ENCODE measurements at places on chromosomes 6 and 20.

GRCh38 chr20:50369225-50370035 lies 140.8 kb upstream of the PTPN1 start:
- no peak for DNase-seq

- no peak for DNase-seq
Observed at GRCh38 chr6:112349958-112350357, 2.8 kb downstream of the RFPL4B start.

- DNase-seq: no peak
Observed at GRCh38 chr6:150143516-150144293, 861 bp downstream of the PPP1R14C start.

GRCh38 chr6:157649311-157650260 lies 173.5 kb upstream of the SNX9 start:
- DNase-seq: no peak

GRCh38 chr20:48448666-48449600 lies 378.9 kb downstream of the PREX1 start:
- DNase-seq: no peak

DNA sequence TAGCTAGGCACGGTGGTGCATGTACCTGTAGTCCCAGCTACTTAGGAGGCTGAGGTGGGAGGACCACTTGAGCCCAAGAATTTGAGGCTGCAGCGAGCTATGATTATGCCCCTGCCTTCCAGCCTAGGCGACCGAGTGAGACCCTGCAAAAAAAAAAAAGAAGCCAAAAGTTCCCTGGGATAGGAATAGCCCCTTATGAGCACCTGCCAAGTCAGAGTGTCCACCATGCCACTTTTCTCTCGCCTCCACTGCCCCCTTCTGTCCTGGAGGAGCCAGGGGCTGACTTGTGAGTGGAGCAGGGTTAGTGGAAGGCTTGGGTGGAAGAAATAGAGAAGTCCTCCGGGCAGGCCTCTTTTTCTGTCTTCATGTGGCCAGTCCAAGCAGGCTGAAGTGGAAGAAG lies 12.1 kb upstream of the DDX27 start:
- DNase-seq: no peak

- DNase-seq: no peak
Observed at GRCh38 chr6:11096109-11096508, 2.5 kb downstream of the SMIM13 start.

DNA sequence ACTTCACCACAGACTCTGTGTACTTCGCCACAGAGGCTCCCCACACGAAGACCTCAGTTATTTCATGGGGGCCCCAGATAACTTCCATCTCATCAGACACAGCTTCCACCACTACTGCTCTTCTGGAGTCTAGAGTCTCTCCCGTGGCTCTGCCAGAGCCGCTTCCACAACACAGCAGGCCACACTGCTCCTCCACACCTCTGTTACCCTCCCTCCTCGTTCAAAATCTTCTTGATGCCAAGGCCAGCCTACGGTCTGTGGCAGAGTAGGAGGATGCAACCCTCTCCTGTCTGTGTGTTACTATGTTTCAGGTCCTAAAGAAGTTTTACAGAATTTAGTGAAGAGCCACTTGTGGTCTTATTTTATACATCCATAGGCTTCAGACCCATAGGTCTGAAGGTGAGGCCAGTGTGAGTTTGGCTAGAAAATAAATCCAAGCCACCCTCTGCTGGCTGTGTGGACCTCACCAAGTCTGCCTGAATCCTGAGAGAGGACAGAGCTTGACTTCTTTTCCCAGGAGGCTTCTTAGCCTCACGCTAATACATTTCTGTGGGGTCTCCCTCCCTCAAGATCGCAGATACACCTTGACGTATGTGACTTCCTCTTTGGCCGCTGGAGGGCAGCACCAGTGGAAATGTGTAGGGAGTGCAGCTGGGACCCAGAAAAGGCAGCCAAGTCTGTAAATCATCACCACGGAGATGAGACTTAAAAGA lies 197.7 kb downstream of the FAXC start:
- DNase-seq: no peak

- DNase-seq: no peak
Observed at GRCh38 chr6:169503422-169504152, 198.2 kb downstream of the WDR27 start.

DNA sequence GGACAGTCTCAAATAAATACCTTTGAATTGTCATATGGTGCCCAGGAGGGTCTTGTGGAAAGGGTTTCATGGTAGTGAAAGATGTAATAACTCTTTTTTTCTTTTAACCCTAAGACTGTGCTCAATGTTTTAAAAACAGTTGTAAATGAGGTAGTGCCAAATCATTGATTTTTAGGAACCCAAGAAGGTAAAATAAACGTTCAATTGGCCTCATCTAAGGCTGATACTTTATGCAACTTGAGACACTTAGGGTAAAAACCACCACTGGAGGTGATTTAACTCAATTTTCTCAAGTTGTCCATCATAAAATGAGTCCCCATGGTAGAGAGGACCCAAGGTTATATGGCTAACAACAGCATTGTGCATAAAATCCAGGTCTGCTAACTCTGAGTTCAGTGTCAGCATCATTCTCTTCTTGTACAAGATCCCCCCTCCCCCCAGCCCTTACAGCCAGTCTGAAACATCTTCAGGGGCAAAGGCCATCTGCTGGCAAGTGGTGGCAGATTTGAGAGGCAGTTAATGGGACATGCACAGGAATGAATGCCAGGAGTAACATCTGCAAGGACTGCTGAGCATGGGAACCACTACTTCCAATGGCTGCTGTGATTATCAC lies 244.4 kb downstream of the GMPR start:
- DNase-seq: no peak

DNA sequence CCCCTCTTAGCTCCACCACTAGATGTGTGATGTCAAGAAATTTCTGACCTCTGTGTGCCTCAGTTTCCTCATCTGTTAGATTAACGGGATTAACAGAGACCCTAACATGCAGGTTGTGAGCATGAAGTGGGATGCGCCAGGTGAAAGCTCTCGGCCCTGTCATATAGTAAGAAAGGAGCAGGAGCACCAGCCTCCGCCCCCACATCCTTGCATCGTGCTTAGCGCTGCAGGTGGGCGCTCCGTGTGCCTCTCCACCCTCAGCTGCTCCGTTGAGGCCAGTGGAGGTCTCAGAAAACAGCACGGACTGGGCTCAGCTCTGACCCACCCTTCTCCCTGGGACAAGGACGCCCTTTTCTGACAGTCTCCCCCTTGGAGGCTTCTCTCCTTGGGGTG lies 63.4 kb downstream of the TCP11 start:
- no peak for DNase-seq

- DNase-seq: no peak
Observed at GRCh38 chr6:1136827-1137226, 175.1 kb upstream of the FOXQ1 start.

GRCh38 chr6:39995633-39996032 lies 61.4 kb upstream of the MOCS1 start:
- no peak for DNase-seq

GRCh38 chr6:48401016-48401415 lies 290.0 kb upstream of the PTCHD4 start:
- DNase-seq: no peak

DNA sequence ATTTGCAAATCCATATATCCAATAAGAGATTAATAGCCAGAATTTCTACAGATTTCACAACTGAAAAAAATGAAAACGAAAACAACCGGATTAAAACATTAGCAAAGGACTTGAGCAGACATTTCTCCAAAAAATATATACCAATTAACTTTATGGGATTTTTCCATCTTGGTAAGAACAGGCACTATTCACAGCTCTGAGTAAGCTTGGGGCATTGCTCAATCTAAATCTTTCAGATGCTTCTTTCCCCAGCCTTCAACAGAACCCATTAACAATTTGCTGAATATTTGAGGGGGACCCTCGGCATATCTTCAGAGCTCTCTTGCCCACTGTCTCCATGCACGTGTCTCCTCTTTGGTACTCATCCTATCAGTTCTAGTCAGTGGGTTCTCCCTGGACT lies 111.7 kb upstream of the CD93 start:
- DNase-seq: no peak

GRCh38 chr6:119192200-119192599 lies 113.7 kb upstream of the FAM184A start:
- no peak for DNase-seq

DNA sequence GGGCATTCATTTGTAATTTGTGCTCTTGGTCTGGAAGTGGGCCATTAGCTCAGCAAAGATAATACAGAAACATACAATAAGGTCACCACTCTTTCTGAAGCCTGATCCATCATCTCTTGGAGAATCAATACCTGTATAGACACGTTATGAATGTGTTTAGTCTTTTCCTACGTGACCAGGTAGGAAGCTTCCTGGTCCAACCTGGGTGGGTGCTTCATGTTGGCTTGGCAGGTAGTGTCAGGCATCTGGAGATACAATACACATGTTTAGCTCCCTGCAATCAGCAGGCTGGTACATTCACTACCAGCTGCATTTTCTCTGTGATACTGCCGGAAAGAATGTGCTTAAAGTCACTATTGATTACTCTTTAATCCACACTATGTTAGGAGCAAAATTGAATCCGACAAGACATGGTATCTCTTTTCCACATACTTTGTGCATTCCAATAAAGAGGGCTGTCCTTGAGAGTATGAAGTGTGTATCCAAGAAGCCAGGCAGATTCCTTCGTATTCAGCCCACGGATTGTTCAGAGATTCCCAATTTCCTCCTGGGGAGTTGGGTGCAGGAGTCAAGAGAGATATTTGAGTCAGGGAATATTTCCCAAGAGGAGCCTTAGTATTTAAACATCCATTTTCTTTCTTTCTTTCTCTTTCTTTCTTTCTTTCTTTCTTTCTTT lies 49.9 kb upstream of the RANBP9 start:
- DNase-seq: no peak

DNA sequence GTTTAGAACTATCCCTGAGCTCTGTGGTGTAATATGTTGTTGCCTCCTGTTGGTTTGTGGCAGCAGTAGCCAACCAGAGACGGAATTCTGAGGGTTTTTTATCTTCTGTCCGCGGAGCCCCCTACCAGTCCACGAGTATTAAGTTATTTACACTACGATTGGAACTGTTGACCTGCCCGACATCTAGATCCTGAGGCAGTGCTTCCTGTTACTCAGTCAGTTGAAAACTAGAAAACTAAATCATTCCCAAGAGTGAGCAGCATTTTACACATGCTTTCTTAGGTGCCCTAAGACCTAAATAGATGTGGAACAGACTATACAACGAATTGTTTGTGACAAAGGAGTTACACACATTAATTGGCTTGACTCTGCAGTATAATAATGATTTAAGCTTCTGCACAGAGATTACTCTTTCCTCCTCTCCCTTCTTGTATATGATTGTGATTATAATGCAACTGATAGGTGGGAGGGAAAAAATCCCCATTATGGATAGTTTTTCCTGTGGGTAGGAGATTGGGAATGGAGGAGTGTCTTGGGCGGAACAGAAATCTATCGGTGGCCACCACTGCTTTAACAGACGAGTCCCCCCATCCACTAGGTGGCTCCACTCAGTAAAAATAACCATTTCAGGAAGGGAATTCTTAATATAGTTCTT lies 1.7 kb downstream of the LOC128125822 start:
- no peak for DNase-seq

- DNase-seq: no peak
Observed at GRCh38 chr20:12875510-12875909, 133.3 kb upstream of the SPTLC3 start.

DNA sequence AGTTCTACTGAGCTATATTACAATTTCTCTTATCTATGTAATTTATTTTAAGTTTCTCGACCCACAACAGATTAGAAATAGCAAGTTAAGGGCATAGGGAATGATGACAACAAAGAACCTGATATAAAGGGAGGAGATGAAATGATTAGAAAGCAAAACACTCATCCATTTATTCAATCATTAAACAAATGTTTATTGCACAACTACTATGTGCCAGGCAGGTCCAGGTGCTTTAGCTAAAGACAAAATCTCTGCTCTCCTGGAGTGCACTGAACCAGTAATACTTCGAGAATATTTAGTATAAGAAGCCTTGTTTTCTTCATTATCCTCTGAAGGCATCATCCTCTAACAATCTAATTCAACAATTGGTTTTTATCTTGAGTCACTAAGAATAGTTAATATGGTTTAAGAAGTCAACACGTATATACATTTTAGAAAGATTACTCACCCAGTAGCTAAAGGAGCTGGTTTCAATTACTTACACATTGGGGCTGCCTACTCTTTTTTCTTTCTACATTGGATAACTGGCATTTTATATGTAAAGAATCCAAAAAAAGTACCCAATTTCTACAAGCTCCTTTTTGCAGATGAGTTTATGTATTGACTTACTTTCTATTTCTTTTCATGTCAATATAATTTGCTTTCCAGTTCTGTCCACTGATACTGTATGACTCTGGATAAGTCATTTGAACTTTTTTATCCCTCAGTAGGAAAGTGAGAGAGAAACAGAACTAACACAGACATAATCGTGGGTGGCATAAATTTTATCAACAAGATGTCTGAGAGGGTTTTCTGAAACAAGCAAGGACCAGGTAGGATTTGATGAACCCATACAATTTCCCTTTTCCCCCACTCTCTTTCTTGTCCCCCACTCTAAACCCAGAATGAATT lies 312.6 kb downstream of the CLIC5 start:
- DNase-seq: no peak

DNA sequence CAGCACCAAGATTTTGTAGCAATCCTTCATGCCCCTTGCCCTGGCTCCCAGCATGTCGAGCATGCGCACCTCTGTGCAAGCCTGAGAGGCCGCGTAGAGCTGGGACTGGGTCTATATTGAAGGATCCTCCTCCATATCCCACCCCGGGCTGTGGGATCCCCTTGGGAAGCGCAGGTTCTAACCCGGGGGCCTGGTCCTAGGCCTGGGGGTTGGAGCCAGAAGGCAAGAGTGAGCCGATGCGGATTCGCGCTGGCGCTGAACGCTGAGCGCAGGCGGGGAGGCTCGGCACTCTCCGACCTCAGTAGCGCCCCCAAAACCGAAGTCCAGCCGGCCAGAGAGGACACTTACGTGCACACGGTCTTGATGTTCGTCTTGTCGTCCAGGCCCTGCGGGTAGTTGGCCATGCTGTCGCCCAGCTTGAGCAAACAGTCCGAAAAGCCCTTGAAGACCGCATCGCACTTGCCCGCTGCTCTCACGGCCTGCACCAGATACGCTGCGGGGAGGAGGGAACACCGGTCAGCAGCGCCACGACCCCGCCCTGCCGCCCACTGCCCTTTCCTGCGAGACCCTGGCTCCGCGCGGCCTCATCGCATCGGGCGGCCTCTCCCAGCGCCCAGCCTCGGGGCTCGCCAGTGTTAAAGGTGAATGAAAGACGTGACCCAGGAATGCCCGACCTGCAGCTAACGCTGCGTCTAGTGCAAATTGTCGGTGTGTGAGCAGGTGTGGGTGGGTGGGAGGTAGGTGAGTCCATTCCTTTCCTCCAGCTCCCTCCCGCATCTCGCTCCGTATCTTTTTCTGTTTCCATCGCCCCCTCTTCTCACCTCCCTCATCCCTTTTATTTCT lies 4.5 kb downstream of the NRN1 start:
- DNase-seq: no peak

- no peak for DNase-seq
Observed at GRCh38 chr6:116370760-116371119, at the start of gene DSE. Gene DSE, plus strand, starts transcription at chr6:116370947. Its CDS starts 28,304 bp downstream, at chr6:116399251.

- no peak for DNase-seq
Observed at GRCh38 chr6:169450097-169450496, 196.5 kb upstream of the THBS2 start.

GRCh38 chr6:38110481-38110971 lies 291.0 kb downstream of the ZFAND3 start:
- DNase-seq: no peak
